ENCODE measurements at places on chromosomes 3 and 15.

DNA sequence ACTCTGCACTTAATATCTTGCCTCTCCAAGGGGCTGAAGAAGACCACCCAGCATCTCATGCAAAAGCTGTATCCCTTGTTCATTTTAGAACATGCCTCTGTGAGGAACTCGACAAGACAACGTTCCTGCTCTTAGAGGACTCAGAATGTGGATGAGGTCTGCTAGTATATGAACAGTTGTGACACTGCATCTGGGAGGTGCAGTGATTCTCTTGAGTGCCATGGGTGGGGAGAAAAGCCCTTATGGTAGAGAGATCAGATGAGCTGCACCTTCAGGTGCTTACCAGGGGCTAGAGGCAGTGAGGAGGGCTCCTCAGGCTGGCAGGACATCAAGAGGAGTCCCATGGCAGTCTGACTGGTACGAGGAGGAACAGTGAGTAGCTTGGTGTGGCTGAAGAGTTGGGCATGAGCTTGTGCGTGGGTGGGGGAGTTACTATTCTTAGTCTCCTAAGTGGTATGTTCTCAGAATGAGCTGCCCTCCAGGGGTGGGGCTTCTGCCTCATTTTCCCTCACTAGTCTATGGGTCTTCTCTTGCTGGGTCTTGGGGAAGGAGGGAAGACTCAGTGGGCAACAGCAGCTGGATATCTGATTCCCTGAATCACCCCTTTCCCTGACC, 56.7 kb upstream of the ATP2B2 start:
- DNase-seq: no peak

- no peak for DNase-seq
Observed at GRCh38 chr3:168085491-168086119, 10.1 kb downstream of the GOLIM4 start.

DNA sequence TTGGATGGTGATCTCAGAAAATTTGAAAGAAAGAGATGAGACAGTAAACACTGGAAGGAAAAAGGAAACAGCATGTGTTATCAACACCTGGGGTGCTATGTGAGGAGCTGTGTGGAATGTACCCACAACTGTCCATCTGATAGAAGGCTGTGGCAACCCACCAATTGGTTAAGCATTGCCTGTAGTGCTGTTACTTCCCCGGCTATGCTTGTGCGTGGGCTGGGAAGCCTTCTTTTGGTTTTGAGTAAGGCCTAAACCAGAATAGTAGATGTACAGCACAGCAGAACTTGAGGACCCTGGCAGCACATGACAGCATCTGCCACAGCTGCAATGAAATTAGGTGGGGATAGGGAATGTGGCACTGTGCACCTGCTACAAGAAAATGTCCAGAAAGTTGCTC, 184.5 kb downstream of the FHIT start:
- no peak for DNase-seq

DNA sequence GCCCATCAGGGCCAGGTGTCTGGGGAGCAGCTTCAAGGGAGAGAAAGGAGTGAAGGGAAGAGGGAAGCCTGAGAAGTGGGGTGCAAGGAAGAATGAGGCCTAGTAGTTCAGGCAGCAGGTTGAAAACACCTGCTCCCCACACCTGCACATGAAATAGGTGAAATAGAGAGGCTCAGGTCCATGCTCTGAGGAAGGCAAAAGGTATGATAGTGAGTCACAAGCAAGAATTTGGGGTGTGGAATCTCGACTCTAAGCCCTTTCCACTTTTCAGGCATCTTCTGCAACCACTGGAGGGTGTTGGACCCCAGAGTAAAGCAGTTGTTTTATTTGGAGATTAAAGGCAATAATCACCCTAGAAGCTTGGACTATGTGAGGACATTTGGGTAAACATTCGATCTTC, 157.5 kb downstream of the CTNNB1 start:
- DNase-seq: no peak

DNA sequence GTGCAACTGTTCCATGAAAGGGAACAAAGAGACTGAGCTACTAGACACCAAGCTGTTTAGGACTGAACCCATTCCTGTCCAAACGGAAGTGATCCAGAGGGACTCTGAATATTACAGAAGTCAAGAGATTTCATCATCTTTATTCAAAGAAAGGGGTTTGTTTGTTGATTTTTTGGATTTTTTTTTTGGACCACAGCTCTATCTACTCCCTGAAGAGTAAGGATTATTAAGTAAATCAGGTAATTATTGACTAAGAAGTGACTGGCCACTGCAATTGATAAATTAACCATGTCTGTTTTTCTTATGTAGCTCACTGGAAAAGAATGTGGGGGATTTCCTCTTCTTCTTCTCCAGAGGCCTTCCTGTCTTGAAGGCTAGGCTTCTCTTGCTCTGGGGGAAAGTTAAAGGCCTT, 146.6 kb upstream of the TPM1 start:
- DNase-seq: no peak

- DNase-seq: no peak
Observed at GRCh38 chr15:78696436-78696835, 55.4 kb upstream of the CHRNB4 start.

DNA sequence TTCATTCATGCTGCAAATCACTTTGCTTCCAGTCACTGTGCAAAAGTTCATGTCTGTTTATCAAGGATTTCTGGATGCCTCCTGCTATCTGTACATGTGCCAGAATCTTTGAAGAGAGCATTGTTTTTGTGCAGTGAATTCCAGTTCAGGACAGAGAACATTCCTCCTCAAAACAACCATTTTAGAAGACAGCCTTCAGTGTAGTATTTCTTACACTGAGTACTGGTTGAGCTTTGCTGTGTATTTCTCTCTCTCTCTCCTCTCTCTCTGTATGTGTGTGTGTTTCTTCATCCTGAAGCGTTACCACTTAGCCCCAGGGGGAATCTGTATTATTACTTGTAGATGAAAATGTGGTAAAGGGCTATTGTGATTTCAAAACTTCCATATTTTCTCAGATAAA, 123.8 kb upstream of the CHL1 start:
- no peak for DNase-seq

- DNase-seq: no peak
Observed at GRCh38 chr3:161042023-161042501, 63.1 kb downstream of the B3GALNT1 start.

- DNase-seq: no peak
Observed at GRCh38 chr3:124092811-124093210, 100.9 kb upstream of the ROPN1 start.

GRCh38 chr3:16377847-16378302, 112.9 kb downstream of the OXNAD1 start:
- no peak for DNase-seq

DNA sequence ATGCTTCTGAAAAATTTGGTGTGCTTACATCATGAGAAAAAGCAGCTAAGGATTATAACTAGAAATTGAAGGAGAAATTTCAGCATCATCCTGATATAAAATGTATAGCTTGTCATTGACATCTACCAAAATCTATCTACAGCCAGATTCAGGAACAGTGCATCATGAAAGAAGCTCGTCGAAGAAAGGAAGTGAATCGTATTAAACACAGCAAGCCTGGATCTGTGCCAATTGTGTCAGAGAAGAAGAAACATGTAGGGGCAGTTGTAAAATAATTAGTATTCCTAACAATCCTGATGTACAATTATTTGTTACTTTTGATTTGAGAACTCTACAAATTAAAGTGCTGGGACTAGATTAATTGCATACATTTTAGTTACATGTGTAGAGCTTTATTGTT, 37.2 kb downstream of the AP4E1 start:
- DNase-seq: no peak

GRCh38 chr3:185797108-185797881, 27.5 kb downstream of the IGF2BP2 start:
- no peak for DNase-seq

GRCh38 chr3:128845778-128846485, 33.5 kb upstream of the ACAD9 start:
- no peak for DNase-seq

Measured in esophagus squamous epithelium (tissue), 5 donors.